Cardiac muscle cell (in vitro differentiated cells and primary cell): ENCODE measurements at places on chromosomes 2 and 18.

DNA sequence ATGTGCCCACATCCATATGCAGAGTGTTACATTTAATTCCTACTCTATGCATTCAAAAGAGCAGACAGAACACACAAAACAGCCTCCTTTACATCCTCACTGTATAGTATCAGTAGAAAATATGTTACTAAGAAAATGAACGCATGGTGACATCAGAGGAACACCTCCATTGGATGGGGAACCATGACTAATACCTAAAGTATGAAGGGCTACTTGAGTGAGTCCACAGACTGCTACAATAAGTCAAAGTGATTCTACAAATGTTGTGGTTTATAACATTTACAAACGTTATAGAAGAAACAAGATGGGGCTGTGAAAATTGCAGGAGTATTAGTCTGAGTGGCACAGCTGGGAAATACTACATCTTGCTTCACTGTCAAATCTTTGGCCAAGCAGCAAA lies 1830.9 kb upstream of the PIK3C3 start:
- DNase-seq, result peak; percentile 22

- DNase-seq, result no peak
These were observed 127.2 kb downstream of the CALCRL start for GRCh38 chr2:187320846-187321245.

GRCh38 chr2:8923183-8923582 lies 80.3 kb downstream of the MBOAT2 start:
- DNase-seq, result no peak

DNA sequence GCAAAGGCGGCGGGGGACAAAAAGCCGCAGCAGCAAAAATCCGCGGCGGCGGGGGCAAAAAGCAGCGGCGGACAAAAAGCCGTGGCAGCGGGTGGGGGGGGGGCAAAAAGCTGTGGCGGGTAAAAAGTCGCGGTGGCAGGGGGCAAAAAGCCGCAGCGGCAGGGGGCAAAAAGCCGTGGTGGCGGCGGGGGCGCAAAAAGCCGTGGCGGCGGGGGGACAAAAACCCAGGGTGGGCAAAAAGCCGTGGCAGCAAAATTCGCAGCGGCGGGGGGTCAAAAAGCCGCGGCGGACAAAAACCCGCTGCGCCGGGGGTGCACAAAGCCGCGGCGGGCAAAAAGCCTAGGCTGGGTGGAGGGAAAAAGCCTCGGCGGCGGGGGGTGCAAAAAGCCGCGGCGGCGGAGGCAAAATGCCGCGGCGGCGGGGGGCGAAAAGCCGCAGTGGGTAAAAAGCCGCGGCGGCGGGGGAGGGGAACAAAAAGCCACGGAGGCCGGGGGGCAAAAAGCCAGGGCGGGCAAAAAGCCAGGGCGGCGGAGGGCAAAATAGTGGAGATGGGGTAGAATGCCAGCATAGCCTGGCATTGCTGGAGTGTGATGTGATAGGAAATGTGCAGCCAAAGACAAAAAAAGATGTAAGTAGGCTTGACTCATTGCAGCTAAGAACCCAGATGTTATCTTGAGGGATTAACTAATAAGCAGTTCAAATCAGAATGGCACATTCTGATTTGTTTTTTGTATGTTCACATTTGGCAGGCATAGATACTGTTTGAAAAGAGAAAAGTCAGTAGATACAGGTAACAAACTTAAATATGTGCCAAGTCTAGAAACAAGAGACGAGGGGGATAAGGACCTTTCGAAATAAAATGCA lies 1076.3 kb downstream of the RPIA start:
- DNase-seq, result no peak

GRCh38 chr2:163655667-163656066 lies 80.1 kb downstream of the FIGN start:
- DNase-seq, result peak; percentile 78

- no peak for DNase-seq
These were observed 22.7 kb downstream of the DPYSL5 start for GRCh38 chr2:26870585-26871095.

DNA sequence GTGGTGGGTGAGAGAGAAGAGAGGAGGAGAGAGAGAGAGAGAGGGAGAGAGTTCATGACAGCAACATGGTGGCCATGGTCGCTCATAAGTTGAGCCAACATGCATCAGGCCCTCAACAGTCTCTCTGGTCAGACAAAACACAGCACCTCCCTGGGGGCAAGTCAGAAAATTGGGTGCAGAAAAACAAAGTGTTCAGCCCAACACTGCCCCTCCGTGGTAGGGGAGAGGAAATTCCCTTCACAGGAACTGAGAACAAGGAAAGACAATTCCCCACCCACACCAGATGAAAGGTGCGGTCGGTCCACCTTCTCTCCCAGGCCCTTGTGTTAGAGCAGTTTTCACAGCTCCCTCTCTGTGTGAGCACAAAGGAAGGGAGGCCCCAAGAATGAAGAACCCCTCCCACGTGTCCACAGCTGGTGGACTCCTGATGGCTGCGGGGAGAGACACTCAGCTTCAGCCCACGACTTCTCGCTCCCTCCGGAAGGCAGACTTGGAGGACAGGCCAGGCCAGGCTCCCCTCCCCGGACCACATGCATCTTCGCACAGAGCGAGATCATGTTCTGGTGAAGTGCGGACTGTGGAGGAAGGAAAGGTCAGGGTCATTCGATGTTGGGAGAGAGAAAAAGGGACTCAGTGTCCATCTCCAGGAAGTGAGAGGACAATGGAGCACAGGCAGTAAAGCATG lies 181.7 kb downstream of the ANAPC1 start:
- peak; percentile 80 for DNase-seq

DNA sequence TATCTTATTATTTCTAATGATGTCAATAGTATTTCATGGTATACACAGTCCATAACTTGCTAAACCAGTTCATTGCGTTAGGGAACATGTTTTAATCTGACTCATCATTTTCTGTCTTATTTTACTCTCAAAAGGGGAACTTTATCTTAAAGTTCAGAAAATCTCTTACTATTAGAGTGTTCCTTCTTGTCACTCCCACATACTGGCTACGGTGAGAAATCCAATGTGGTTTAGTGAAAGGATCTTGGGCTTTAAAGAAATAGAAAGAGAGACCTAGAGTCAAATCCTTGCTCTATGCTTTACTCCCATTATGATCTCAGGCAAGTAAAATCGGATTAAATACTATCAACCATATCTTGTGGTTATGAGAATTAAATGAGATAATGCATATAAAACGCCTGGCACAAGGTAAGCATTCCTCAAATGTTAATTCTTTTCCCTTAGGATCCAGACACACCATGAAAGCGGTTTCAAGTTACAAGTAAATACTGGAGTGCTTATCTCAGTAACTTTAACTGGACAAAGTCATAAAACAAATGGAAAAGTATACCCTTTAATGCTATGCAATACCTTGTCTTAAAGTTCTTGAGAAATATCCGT lies 576.0 kb downstream of the ARHGAP15 start:
- no peak for DNase-seq

DNA sequence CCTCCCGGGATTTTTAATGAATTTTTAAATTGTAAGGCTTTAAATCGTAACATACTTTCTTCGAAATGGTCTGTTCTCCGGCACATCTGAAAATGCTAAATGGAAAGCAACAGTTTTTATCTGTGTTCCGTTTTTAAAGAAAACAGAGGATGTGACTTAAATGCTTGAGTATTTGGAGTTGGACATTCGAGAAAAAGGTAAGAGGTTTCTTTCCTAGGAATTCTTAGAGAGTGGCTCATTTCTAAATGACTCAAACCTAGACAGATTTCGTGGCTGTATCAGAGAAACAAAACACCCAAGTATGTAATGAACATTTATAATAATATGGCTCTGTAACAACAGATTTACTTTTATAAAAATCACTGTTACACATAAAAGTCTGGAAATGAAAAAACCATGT lies 177.6 kb upstream of the CCDC68 start:
- peak; percentile 27 for DNase-seq

DNA sequence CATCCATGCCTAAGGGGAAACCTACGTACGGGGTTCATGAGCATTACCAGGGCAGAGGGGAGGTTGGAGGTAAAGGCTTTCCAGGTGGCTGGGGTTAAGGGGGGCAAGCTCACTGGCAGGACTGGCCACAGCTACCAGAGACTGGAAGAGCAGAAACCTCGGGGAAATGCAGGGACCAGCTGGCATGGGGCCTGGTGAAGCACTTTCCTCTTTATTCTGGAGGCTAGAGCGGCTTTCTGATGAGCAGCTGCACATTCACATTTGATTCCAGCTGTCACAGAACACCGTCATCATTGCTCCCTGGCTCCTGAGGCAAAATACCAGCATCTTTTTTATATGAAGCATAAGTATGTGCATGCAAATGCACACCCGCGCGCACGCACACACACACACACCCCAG lies 28.7 kb upstream of the LRRC30 start:
- no peak for DNase-seq

- DNase-seq, result no peak
These were observed 27.7 kb upstream of the FRZB start for GRCh38 chr2:182894174-182894573.

DNA sequence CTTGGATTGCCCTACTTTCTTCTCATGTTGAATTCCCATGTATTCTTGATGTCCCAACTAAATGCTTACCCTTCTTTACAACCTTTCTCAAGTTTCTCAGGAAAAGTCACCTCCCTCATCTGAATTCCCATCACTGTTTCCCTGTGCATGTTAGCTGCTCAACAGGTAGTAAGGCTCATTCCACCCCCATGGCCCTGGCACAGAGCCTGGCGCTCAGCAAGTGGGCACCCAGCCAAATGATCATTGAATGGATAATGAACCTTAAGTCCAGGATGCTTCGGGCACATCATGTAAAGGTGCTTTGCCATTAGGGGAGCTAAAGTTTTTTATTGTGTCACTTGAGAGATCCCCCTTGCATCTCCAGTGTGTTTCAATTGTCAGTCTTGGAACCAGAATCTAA lies 124.0 kb downstream of the PKP4 start:
- DNase-seq, result no peak

DNA sequence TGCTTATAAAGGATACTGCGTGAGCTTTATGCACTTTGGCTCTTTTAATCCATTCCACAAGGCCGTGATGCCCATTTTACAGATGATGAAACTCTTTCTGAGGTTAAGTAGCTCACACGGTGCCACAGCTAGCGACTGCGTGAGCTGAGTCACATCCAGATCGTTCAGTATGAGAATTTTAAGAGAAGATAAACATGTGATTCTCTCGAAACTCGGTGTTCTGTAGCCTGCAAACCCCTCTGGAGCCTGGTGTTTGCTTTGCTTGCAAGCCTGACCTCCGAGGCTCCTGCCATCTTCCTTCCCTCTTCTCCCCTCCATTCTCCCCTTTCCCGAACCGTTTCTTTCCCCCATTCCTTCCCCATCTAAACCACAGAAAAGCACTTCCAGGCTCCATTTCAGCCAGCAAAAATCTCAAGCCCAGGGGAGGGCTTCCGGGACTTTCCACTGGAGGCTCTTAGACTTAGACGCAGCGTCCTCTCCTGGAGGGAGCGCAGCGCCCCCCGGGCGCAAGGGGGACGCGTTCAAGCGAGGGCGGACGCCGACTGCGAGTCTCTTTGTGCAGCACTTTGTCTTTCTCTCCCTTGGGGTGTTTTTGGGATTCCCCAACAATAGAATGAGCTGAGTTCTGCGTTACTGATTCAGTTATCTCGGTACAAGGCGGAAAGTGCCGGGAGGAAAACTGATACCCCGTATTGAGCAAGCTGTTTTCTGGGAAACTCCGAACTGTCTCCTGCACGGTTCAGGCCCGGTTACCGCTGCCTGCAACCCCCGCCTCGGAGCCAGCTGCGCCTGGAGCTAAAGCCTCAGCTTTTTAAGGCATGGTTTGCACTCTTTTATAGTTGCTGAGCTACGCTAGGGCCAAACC lies 38.0 kb downstream of the CYP1B1 start:
- DNase-seq, result peak; percentile 26

GRCh38 chr18:36706134-36706881 lies 122.5 kb downstream of the TPGS2 start:
- no peak for DNase-seq

DNA sequence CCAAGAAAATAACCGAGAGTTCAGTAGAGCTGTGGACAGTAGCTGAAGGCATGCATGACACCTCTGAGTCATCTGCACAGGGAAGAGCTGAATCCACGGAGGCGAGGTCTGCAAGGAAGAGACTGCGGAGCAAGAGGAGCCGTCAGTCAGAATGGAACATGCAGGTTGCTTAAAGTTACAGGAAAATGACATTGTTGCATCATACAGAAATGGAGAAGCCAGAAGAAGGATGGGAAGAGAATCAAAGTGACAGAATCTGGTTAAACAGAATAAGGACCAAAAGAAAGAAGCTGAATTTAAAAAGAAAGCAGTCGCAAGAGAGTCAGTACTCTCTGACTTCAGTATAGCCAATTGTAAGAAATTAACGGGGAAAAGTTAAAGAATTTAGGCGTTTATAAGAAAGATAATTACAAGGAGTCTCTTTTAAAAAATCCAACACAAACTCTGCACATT lies 533.8 kb downstream of the ADCYAP1 start:
- DNase-seq, result no peak

DNA sequence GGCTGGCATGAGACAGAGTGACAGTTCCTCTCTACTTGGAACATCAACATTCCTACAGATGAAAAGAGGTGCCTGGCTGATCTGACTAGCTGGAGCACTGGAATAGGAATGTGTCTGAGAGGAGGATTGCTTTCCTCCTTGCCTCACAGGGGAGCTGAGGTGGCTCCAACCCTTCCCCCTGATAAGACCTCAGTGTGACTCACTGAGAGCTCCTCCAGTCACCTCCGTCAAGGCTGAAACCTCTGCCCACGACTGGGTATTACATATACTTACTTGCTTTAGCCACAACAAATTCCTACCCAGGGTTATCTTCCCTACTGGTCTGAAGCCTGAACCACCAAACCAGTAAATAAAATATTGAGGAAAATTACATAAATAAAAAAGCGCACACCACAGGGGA lies 342.7 kb upstream of the REG3G start:
- DNase-seq, result no peak

- DNase-seq, result no peak
These were observed 2.2 kb upstream of the CAD start for GRCh38 chr2:27214941-27215340.

- DNase-seq, result no peak
These were observed 466.2 kb downstream of the IRS1 start for GRCh38 chr2:226333388-226333787.

DNA sequence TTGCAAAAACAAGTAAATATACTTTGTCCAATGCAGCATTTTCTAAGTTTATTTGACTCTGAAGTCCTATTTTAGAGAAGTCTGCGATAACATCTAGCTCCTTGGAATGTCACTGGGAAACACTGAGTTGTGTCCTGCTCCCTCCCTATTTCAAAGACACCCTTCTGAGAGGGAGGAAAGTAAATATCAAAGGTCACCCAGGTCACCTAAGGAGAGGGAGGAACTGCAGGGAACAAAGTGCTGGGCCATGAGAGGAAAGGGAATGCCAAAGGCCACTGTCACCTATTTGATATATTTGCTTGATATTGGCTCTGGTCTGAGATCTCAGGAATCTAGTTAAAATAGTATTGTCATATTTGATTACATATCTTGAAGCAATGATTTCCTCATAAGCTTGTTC lies 201.3 kb downstream of the GCA start:
- peak; percentile 6 for DNase-seq
